DMS79 (cell line): ENCODE measurements at places on chromosomes 4 and X.
A peak's percentile ranks its signal among the peaks of the same experiment; 100 is the strongest.

DNA sequence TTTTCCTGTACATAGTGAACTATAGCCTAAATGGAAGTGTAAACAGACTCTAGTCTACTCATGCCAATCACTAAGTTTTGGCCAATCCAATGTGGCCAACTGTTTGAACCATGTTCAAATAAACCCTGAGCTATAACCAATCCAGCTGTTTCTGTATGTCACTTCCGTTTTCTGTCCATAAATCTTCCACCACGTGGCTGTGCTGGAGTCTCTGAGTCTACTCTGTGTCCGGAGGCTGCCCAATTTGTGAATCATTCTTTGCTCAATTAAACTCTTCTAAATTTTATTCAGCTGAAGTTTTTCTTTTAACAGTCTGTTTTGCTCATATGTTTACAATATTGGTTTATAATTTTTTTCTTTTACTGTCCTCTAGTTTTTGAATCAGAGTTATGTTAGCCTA is 112.3 kb upstream of the BANK1 start:
- no peak for DNase-seq

DNA sequence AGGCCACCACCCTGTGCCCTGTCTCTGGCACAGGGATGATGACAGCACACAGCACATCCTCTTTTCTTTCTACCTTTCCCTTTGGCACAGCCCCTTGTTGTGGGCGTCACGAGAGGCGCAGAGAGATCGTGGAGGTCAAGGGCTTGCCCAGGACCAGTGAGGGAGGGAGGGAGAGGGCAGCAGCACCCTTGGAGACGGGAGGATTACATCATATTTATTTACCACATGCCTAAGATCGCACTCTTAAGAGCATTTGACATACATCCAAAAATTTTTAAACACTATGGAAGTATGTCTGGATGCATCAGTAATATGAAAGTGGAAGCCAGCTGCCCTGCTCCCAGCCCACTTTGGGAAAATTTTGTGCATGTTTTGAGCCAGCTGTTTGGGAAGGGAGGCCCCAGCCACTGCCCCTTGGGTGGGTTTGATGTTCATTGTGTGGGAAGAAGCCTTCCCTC is 12.7 kb downstream of the WFS1 start:
- no peak for DNase-seq

DNA sequence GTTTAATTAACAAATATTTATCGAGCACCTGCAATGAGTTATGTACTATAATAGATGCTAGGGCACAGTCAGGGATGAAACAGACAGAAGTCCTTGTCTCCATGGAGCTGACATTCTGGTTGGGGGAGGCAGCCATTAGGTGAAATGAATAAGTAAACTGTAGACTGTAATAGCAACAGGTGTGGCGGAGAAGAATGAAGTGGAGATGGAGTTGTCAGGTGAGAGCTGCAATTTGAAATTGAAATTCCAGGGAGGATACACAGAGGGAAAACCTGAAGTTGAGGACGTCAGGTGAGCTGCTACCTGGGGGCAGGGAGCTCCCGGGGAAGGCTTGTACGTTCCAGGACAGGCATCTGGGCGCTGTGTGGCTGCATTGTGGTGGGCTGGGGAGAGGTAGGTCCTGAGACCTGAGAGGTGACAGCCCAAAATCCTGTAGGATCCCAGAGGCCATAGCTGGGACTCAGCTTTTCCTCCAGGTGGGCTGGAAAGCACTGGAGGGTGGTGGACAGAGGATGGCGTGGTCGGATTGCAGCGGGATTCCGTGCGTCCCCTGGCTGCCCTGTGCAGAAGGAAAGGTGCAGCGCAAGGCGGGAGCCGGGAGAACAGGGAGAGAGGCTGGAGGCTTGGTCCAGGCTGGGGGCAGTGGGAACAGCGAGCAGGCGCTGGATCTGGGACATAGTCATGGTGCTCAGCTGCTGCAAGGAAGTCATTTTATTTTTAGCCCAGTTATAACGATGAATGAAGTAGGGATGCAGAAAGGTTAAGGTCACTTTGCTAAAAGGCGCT is 24.8 kb downstream of the CYTL1 start:
- no peak for DNase-seq

DNA sequence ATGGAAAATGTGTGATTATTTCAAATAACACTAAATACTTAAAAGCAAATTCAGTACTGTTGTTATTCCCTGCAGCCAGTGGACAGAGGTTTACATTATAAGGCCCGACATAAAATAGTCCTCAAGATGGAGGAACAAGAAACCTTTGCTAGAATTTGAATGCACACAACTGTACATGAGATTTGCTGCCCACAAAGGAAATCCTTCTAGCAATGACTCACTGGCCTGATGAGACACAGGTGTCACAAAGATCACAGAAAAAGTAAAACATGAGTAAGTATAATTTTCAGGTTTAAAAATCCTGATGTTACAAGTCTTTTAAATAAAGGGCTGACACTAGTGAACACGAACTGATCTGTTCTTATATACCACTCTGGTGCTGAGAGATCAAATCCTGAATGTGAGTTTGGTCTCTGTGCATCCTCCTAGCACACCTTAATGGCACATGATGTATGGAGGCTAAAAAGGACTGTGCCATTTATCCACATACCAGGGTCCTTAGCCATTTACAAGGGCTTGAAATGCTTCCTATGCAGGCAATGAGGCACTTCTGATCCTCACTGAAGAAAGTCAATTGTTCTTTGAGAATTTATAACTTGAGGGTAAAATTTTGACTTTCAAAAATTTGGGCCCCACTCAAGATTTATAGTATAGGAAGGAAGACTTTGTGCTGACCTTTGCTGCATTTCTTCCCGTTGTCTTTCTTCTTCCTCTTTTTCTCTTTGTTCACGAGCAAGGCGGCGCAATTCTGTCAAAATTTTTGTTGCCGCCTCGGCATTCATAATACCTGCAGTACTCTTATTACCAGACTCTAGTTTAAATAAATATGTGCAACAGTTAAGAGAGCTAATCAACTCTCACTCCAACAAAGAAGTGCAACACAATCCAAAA is 23.0 kb downstream of the MAP7D3 start:
- DNase-seq, result no peak

GRCh38 chr4:73874386-73874785 is 5.2 kb downstream of the CXCL1 start:
- no peak for DNase-seq

GRCh38 chr4:83581411-83582288 is 45.7 kb downstream of the GPAT3 start:
- DNase-seq, result no peak

- no peak for DNase-seq
These were observed 22.1 kb downstream of the PDE6B start for GRCh38 chr4:647481-647880.

GRCh38 chr4:153798901-153799693 is 10.2 kb upstream of the SFRP2 start:
- DNase-seq, result no peak

- no peak for DNase-seq
These were observed 42.1 kb downstream of the SLC2A9 start for GRCh38 chr4:9979101-9979701.

DNA sequence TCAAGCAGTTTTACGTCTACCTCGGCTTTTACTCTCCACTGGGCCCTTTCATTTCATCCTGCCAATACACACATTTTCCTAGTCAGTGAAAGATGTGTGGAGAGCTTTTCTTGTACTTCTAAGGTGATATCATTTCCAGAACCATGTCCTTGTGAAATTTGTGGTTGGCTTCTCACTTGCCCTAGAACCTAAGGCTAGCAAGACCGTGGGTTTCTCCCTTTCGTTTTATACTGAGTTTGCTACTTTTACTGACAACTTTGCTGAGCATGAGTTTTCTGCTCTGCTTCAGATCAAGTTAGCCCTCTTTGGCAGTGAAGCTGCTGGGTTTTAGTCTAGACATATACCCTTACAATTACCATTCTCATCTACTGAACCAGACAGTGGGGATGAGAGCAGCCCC is 95.7 kb upstream of the FRMPD4 start:
- no peak for DNase-seq

DNA sequence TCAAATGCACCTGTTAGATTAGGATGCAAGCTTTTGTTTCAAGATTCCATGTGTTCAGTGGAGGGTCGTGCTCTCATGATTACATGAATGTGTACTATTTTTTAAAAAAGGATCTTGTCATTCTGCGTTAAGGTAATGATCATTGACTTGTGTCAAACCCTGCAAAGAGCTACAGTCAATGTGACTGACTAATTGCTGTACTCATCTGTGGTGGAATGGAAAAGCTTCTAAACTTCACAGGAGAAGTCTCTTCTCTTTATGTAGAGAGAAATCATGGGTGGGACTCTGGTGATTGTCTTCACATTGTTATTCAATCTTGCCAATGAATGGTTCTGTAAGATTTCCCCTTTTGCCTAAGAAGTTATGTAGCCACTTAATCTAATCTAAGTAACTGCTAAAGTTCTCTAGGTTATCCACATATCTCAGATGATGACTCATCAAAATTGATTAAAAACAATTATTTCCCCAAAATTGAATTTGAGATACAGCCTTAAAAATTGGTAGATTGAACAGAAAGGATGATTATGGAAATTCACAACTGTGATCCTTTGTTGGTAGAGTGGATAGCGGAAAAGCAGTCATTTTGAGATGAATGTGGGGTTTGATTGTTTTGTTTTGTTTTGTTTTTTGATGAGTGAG is 6.7 kb downstream of the MAGEE1 start:
- no peak for DNase-seq

DNA sequence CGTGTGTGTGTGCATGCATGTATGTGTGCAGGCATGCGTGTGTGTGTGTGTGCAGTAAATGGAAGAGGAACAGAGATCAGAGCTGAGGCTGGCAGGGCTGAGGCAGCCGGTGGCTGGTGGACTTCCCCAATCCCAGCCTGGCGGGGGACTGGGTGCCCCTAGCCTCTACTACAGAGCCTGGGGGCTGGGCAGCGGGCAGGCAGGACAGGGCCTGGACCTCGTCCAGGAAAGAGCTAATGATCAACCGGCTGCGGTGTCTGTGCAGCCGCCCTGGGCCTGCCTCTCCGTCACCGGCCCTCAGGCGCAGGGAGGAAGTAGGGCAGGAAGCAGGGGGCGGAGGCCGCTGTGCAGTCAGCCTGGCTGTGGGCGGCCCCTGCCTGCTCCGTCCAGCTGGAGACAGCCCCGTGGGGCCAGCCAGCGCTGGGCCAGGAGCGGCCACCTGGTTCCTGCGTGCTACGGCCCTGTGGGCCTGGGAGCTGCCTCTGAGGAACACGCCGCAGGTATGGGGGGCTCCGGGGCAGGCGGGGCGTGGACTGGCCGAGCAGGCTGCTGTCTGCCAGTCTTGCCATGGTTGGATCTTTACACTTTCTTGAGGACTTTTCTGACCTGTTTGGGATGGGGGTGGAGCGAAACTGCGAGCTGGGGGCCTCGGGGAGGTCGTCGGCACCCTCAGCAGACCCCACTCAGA is at the start of gene SH3TC1:
TSS of gene SH3TC1 (plus strand) at position 385 of the 688 bp plus-strand sequence. CDS start 5,905 bp downstream, outside the sequence.
- no peak for DNase-seq

GRCh38 chr4:150256225-150256620 is 178.0 kb downstream of the DCLK2 start:
- DNase-seq, result no peak

DNA sequence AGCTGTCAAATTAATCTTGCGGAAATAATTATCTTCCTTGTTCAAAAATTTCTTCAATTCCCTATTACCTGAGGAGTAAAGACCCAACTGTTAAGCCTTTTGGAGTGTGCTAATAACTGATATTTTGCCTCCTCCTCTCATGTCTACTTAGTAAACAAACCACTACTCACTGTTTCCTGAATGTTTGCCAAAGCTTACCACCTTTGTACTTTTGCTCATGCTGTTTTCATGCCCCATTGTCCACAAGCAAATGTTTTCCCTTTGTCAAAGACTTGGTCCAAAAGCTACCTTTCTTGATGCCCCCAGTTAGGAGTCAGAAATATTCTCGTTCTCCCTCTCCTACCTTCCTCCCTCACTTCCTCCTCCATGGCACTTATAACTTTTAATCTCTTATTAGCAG is 226.1 kb downstream of the ENOX2 start:
- peak; percentile 5 for DNase-seq

- no peak for DNase-seq
These were observed 123.0 kb downstream of the ZNF827 start for GRCh38 chr4:145815626-145816025.

DNA sequence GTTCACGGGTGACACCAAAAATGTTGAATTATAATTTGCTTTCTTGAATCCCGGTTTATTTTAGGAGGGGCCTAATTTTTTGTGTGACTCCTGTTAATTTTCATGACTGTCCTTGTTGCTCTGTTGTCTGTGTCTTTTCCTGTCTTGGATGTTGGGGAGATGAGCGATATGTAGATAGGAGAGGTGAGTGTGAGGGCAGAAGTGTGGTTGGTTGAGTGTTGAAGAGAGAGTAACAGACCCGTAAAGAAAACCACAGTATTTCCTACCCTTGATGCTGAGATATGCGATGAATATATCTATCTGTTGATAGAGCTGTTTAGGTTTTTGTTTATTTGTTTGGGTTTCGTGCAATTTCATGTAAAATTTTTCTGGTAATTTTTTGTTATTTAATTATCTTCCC is 70.5 kb downstream of the CPE start:
- DNase-seq, result no peak

GRCh38 chr4:118226311-118227010 is 126.3 kb downstream of the PRSS12 start:
- no peak for DNase-seq

GRCh38 chr4:157983300-157983699 is 189.5 kb downstream of the GASK1B start:
- no peak for DNase-seq

GRCh38 chr4:80903020-80903419 is 127.5 kb upstream of the BMP3 start:
- no peak for DNase-seq

DNA sequence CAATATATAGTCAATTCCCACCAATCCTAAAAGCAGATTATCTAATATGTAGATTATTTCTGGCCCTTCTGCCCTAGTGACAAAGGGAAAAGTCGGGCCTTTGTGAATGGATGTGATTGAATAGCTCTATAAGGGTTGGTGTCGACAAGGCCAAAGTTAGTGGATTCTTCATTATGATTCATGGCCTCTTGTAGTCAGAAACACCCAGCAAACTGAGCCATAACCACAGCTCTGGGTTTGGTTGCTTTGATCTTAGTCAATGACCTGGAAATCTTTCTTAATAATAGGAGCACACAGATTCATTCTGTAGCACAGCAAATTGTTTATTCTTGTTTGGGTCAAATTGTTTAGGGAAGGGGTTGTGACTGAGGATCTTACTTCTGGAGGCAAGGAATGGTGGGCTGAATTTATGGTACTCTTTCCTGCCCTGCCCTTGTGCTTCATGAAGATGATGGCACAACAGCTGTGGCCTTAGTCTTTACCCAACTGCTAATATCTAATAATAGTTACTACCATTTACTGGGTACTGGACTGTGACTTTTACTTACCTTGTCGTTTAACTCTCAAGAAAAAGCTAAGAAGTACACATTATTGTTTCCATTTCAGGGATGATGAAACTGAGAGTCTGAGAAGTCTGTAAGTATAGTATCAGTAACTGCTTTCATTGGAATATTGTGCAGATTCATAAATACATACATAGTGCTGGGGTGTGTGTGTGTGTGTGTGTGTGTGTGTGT is 74.0 kb downstream of the AFF2 start:
- DNase-seq, result no peak

GRCh38 chr4:95531141-95531540 is 17.6 kb downstream of the UNC5C start:
- no peak for DNase-seq
